NB4 (cell line): ENCODE measurements at places on chromosomes 2 and 18.

DNA sequence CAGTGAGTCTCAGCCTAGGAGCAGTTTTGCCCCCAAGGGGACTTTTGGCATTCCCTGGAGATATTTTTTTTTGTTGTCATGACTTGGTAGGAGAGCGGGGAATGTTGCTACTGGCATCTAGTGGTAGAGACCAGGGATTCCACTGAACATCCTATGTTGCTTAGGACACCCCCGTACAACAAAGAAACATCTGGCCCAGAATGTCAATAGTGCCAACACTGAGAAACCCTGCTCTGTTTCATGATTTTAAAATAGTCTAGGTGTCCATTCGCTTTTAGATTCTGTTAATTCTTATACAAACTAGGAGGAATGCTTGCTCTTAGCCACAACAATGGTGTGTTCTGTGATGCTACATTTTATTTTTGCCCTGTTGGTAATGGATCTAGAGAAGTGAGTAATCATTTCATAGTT is 225.8 kb upstream of the SIX3 start:
- DNase-seq = peak; percentile 21

GRCh38 chr2:12737738-12738485 is 21.2 kb downstream of the TRIB2 start:
- no peak for DNase-seq

DNA sequence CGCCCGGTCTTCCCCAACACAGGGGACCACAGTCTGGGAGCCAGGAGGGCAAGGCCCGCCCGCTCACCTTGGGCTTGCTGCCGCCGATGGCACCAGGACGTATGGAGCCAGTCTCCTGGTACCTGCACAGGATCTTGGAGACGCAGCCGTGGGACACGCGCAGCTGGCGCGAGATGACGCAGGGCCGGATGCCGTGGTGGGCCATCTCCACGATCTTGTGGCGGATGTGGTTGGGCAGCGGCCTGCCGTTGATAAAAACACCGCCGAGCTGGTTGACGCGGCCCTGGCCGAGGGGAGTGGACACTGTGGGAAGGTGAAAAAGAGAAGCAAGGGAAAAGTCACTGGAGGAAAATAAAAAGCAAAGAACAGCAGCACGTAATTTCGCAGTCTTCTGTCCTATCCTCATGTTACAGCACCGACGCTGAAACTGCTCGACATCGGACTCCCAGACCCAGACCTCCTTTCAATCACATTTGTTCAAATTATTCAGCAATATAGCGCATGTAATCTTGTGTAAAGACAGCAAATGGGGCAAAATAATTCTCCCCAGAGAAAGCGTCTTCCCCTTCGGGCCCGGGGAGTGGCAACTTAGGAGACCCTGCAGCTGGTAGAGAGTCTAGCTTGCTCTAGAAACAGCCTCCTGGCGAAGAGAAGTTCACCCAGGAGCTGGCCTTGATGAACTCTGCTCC is 1.7 kb downstream of the PAX3 start:
- peak; percentile 82 for DNase-seq

DNA sequence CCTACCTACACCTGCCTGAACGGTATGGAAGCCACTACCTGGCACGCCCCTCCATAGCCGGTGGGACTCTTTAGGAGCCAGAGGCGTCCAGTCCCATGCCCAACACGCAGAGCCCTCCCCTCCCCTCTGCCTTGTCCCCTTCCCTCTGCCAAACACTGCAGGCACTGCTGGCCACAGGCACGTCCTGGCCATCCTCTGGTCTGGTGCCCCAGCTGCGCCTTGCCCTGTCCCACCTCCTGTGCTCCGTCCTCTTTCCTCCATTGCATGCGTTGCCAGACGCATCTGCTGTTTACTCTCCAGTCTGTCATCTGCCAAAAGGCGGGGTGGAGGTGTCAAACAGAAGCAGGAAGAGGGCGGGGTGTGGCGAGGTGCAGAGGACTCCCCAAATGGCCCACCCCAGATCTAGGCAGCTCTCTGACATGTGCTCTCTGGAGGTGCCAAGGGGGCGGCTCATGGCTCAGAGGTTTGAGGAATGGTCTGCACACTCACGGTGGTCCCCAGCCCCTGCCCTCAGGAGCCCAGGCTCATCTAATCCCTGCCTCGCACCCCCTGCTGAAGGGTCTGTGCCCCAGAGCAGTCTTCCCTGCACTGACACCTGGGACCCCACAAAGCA is 45.1 kb downstream of the HS6ST1 start:
- DNase-seq = no peak

GRCh38 chr2:237022533-237022932 is 63.2 kb upstream of the COPS8 start:
- DNase-seq = no peak

GRCh38 chr2:26847655-26848335 is at the start of gene DPYSL5:
Gene DPYSL5 (plus strand): TSS chr2:26848132. CDS start chr2:26898500, 50,368 bp downstream.
- DNase-seq = peak; percentile 27

DNA sequence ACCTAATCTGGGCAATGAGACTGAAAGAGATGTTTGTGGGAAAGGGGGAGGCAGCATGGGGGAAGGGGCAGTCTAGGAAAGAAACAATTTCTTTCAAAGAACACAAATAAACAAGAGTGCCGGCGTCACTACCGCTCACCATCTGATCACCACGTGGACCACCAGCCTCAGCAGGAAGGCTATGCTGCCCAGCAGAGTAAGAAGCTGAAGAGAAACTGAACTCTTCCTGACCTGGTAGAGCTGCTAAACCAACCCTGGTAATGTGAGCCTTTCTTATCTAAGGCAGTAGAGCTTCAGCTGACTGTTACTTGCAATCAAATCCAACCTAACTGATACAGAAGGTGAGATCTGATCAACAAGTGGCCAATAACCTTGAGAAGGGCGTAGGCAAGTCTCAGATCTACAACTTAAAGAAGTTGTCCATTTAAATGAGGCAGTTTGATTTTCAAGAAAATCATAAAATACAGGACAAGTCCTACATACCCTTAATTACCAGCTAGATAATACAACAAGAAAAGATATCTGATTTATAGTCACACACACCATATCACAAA is 44.2 kb upstream of the SPTBN1 start:
- no peak for DNase-seq

GRCh38 chr18:45958027-45958426 is 9.1 kb downstream of the EPG5 start:
- DNase-seq = no peak

DNA sequence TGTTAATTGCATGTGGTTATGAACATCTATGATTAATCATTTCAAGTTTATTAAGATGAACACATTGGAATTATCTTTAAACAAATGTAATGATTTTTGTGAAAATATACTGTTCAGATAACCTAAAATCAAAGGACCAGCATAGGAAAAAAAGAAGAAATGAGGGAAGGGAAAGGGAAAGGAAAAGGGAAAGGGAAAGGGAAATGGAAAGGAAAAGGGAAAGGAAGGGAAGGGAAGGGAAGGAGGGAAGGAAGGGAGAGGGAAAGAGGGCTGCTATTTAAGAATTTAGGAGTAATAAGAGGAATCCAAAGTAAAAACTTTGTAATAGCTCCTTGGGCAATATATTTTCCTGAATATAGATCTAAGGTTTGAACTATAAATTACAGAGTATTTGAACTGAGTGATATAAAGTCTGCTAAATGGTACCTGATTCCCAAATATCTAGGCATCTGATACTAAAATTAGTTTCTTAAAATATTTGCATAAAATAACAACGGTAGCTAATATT is 726.3 kb downstream of the EPHA4 start:
- no peak for DNase-seq

- DNase-seq = no peak
Measured at GRCh38 chr2:234374736-234375135, 122.1 kb downstream of the ARL4C start.

GRCh38 chr2:205751569-205752031 is 69.3 kb downstream of the NRP2 start:
- no peak for DNase-seq

DNA sequence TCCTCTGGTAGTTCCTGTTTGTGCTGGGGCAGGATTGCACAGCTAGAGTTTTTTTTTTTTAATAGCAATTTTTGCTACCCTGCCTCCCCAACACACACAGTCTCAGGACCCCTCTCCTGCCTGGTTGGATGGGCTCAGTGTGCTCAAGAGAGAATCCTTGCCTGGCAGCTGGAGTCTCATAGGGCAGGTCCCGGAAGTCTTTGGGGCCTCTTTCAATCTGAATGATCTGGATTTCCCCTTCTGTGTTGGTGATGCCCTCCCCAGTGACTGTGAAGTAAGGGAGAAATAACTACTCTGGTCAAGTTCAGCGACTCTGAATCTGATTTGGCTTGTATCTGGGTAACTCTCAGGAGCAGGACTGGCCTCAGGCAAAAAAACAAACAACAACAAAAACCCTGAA is 220.6 kb upstream of the LRRTM1 start:
- DNase-seq = no peak

DNA sequence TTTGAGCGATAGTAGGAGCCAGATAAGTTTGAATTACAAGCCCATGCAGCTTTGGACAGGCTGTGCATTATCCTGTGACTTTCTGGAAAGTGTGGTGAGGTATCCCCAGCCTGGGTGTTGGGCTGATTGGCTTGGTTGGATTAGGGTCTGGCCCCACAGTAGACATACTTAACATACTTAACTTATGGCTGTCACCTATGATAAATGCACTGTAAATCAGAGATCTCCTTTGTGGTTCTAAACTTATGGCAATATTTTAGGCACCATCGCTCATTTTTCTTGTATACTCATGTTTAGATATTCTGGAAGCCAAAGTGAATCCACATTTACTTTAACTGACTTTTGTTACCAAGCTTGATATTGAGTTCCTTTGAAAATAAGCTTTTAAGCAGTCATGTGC is 54.8 kb downstream of the SPTBN1 start:
- no peak for DNase-seq

GRCh38 chr2:64000630-64001381 is 18.4 kb downstream of the VPS54 start:
- no peak for DNase-seq

- DNase-seq = no peak
Measured at GRCh38 chr2:68018727-68019126, 44.1 kb downstream of the C1D start.

- no peak for DNase-seq
Measured at GRCh38 chr2:166831930-166832329, 56.4 kb upstream of the XIRP2 start.

GRCh38 chr2:39606585-39606984 is 59.1 kb upstream of the TMEM178A start:
- no peak for DNase-seq

DNA sequence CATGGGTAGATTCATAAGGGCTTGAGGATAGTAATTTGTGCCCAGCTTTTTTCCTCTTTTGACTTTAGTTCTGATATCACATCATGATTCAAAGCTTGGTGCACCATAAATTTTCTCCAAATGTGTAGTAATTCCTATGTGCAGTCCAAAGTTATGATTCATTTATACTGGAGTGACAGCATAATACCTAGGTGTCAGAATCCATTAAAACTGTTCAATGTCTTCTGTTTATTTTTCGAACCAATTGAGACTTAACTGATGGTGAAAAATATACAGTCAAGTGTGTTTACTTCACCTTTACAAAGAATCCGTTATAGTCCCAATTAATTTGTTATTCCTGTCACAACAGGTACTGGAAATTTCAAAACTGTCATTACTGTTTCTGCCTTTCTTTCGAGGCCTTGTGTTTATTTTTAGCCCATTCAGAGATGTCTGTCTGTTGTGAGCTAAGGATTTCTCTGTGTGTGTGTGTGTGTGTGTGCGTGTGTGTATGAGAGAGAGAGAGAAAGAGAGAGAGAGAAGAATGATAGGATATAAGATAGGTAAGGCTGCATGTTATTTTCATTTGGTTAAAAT is 389.7 kb upstream of the ATP5MC3 start:
- DNase-seq = no peak

GRCh38 chr18:56873441-56874140 is 222.4 kb downstream of the WDR7 start:
- DNase-seq = peak; percentile 27

DNA sequence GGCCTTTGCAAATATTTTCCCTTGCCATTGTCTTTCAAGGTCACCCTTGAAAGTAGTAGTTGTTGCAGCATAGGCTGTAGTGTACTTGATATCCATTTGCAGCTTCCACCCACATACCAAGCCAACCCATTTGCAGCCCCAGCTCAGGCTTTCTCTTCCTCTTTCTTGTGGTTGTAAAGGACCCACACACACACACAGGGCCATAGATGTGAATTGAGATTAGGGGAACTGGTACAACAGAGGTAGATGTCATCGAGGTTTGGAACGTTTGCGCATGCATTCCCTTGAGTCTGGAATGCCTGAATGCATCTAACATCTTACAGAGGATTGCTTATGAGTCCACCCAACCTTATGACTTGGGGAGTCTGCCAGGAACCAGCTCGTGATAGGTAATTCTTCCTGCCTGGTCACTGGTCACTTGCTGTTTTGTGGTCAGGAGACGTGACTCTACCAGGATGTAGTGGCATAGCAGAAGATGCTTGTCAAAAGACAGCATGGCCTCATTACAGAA is 91.9 kb downstream of the MRPS9 start:
- DNase-seq = peak; percentile 86

DNA sequence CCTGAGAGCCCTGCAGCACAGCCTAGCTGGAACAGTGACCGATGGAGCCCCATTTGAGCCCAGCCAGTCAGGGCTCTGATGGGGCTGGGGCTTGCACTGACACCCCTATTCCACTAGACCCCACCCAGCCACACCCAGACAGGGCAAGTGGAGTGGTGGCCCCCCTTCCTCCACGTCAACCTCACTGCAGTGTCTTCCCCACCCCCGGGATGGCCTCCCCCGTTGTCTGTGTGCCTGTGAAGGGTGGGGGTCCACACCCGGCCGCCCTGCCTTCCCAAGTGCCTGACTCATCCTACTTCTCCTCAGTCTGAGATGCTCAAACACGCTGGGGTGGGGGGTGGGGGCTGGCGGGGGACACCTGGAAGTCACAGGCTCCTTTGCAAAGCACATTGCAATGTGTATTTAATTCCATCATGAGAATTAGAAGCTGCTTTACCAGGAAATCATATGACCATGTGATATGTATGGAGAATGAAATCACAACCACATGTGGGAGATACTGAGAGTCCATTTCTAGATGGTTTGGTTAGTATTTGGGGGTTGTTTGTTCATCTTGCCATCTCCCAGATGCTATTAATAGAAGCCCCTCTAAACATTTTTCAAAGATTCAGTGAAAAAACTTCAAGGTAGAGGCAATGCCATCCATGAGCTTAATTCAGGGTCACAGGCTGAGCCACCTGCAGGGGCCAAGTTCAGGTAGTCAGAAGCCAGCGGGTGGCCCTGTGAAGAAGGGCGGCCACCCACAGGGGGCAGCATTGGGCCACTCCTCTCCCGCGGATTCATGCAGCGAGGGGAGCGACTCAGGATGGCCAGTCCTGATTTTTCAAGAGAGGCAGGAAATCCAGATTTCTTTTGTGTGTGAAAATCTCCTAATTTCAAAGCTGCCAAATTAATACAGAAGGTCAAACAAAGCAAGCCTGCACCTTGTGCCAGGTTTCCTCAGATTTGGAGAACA is 22.7 kb upstream of the GMPPA start:
- DNase-seq = peak; percentile 70

DNA sequence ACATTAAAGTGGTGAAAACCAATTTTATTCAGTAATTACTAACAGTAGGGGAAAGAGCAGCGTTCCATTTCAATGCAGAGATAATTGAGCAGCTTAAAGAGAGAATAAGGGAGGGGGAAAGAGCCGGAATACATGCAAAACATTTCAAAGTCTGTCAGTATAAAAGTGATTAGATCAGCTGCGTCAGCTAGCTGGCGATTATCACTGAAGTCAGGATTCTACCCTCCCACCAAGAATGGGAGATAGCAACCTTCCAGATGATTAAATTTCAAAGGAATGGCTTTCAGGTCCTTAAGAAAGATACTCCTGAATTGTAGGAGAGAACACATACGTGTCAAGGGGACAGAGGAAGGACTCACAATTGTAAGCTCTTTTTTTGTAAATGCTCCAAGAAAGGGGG is 2.7 kb upstream of the ZC3H6 start:
- DNase-seq = no peak
